ENCODE measurements at places on chromosomes 5 and 9. TPM values are rescaled to one million over a fixed set of nuclear protein-coding genes. Genes with fewer than 3 reads are reported as not detected.

DNA sequence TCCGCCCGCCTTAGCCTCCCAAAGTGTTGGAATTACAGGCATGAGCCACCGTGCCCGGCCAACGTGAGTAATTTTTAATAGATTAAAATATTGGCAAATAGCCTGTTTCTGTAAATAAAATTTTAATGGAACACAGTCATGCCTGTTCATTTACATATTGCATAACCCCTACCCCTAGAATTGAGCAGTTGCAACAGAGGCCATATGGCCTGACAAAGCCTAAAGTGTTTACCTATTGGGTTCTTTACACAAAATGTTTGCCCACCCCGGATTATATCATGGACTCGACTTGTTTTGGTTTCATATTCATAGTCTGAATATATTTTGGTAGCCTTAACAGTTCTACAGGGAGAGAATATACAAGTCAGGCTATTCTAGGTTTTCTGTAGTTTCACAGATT lies 5.3 kb downstream of the NSA2 start:
- no peak for DNase-seq

DNA sequence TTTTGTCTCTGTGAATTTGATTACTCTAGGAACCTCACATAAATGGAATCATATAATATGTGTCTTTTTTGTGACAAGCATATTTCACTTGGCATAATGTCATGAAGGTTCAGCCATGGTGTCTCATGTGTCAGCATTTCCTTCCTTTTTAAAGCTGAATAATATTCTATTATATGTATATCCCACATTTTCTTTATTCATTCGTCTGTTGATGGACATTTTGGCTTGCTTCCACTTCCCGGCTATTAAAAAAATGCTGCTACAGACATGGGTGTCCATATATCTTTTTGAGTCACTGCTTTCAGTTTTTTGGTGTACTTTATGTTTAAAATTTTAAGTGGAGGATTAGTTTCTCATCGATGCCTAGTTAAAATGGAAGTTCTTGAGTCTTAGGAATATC lies 59.8 kb upstream of the C5orf63 start:
- DNase-seq, result no peak

DNA sequence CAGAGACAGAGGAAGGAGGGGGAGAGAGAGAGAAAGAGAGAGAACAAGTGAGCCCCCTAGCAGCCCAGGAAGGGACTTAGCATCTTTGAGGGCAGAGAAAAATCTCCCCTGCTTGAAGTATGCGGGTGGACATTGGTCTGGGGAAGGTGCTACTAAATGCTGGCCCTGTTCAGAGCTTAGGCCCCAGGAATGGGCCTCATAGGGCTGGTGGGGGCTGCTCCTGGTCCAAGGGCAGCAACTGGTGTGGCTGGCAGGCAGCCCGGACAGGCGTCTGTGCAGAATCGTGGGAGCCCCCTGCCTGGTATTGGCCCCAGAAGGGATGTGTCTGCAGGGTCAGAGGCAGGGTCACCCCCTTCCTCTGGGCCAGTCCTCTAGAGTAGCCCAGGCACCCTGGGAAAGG lies 47.8 kb upstream of the SUSD3 start:
- DNase-seq, result no peak

DNA sequence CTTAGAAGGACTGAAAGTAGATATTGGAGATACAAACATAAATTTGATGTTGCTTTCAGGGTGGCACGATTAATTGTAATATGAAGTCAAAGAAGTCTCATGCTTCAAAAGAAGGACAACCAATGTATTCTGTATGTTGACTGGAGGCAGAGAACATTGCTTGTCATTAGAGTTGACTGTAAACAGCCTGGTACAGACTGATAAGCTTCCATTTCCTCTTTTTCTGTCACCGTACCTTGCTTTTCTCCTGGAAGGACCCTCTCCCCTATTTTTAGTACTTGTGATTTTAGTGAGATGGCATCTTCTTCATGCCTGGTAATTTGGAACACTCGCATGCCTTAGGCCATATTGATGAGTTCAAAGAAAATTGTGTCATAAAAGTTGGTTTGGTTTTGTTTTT lies 809.4 kb downstream of the PRELID2 start:
- DNase-seq, result no peak

GRCh38 chr5:76790632-76791290 lies 28.1 kb upstream of the F2RL1 start:
- DNase-seq, result no peak

GRCh38 chr9:68793605-68794343 lies 88.7 kb downstream of the PIP5K1B start:
- no peak for DNase-seq

- DNase-seq, result no peak
These were observed 1149.0 kb downstream of the EFNA5 start for GRCh38 chr5:106521701-106522100.

DNA sequence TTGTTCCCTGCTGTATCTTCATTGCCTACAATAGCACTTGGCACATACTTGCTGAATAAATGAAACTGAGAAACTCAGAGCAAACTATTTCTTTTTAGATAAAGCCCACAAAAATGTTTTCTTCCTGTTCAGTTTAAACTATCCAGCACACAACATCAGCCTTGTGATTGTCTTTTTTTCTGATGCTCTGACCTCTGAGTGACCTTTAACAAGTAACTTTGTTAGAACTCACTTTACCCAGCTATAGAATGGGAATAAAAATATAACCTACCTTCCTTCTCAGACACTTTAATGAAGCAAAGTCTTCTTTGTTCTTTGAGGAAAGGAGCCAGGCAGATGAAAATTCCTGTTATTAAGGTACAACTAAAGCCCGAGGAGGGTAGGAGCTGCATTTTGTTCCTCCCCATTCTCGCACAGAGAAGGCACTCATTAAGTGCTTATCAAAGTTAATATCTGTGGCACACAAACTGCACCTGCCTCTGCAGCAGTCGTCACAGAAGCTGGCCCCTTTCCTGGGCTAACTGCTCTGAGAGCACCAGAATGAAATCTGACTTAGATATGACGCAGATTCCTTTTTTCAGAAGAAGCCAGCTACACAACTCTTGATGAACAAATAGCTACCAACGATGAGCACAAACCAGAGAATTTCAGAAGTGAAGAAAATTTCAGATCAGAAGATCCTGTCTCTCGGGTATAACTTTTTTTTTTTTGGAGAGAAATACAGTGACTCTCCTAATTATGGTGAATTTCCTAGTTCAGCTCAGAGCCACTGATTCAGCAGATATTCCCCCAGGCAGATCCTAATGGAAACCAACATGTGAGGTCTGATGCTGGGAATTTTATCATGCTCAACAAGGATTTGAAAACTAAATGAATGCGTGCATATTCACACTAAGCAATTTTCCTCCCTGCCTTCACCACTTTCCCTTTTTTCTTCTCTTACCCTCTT lies 31.0 kb upstream of the NR3C1 start:
- no peak for DNase-seq

- DNase-seq, result no peak
These were observed 494 bp downstream of the ASTN2 start for GRCh38 chr9:117414220-117414905.

DNA sequence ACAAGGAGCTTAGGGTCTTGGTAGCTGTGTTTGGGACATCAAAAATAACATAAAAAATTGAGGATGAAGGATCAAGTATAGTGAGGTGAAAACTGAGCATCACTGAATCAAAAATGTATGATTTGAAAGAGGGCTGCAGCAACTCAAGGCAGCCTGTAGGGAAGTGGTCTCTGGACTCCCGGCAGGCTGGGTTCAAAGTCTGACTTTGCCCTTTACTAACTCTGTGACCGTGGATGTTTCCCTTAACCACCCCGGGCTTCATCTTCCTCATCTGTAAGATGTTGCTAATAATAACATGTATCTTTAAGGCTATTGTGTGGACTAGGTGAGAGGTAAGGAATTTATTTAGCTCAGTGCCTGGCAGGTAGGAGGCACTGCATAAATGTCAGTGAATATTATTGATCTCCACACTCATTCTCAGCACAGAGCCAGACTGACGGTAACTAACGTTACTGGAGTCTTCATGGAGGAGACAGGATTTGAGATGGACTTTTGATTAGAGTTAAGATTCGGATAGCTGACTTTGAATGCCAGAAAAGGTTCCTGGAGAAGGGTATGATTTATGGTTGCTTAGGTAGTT lies 367.3 kb downstream of the NDUFS4 start:
- DNase-seq, result no peak

DNA sequence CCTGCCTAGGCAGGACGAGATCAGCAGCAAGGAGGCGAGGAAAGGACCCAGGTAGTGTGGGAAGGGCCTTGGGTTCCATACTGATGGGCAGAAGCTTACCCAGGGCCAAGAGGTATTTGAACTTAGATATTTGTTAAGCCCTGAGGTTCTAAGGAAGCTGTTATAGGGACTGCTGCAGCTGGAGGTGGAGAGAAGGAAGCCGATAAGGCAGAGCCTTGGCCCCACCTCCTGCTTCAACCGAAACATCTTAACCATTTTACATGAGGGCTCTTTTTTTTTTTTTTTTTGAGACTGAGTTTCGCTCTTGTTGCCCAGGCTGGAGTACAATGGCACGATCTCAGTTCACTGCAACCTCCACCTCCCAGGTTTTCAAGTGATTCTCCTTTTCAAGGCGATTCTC lies 8.6 kb upstream of the AQP3 start:
- DNase-seq, result no peak

- DNase-seq, result no peak
These were observed 103.1 kb downstream of the SERINC5 start for GRCh38 chr5:80152778-80153177.

DNA sequence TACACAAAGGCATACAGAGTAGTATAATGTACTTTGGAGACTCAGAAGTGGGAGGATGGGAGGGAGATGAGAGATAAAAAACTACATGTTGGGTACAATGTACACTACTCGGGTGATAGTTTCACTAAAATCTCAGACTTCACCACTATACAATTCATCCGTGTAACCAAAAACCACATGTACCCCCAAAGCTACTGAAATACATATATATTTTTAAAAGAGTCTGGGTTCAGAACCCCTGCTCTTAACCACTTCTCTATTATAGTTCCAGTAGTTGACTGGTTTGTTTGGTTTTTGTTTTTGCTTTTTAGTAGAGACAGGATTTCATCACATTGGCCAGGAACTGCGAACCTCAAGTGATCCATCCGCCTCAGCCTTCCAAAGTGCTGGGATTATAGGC lies 22.6 kb downstream of the SGTB start:
- no peak for DNase-seq

- no peak for DNase-seq
These were observed 143.5 kb downstream of the MLLT3 start for GRCh38 chr9:20478786-20479185.

Gene C5orf63
- 0.77 TPM for total RNA-seq

Gene ADRB2
- 0.54 TPM for total RNA-seq

Gene DOLPP1
- total RNA-seq, result 22.5 TPM

Gene TMEM252
- total RNA-seq, result not detected

Gene TBC1D2
- total RNA-seq, result 24.5 TPM

Gene FBXO4
- total RNA-seq, result 6.7 TPM

Gene NMUR2
- not detected for total RNA-seq

Gene GADD45G
- total RNA-seq, result 1.5 TPM

Gene SPINK4
- total RNA-seq, result not detected

Gene OLFM1
- total RNA-seq, result 1.2 TPM

Gene CACFD1
- total RNA-seq, result 18.8 TPM

Measured in chondrocyte (in vitro differentiated cells).